ENCODE measurements at places on chromosomes 5 and 9.

DNA sequence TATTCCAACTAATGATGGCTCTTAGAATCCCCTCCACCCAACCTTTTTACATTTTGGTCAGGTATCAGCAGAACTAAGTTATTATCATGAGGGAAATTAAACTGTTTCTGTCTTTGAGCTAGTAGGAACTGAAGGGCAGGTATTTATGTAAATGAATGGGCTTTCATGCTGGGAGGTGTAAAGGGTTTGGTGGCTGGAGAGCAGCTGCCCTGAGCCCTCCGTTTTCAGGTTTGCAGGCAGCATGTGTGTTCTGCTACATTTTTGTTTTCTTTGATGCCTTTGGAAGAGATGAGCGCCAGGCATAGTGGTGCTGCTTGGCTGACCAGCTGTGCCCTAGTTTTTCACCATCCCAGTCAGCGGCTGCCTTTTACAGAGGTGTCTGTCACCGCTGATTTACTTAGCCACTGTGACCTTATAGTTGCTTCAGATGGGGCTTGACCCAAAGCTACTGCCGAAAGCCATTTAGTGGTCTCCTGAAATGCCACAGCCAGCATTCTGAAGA is 231.9 kb downstream of the MAST4 start:
- no peak for DNase-seq

GRCh38 chr9:134088063-134088725 is 20.4 kb upstream of the BRD3 start:
- no peak for DNase-seq

GRCh38 chr9:36080519-36080918 is 43.8 kb downstream of the RECK start:
- DNase-seq = no peak

DNA sequence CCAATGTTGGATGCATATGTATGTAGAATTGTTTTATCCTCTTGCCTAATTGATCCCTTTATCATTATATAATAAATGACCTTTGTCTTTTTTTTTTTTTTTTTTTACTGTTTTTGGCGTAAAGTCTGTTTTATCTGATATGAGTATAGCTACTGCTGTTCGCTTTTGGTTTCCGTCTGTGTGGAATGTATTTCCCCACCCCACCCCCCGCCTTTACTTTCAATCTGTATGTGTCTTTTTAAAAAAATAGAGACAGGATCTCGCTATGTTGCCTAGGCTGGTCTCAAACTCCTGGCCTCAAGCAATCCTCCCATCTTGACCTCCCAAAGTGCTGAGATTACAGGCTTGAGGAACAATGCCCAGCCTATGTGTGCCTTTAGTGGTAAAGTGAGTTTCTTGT is 11.3 kb downstream of the AHRR start:
- DNase-seq = no peak

DNA sequence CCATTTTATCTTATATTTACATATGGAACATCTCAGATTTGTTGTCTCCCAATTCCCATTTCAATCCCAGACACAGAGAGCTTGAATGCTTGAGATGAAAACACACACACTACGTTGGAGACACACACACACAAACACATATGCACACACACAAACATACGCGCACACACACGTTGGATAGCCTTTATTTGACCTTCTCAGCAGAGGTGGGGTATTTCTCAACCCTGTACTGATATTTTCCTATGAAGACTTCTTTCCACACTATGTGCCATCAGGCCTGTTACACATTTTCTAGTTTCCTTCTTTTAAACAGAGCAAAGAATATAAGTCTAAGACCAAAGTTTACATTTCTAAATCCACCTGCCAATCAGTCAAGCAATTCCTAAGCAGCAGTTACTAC is 291.0 kb downstream of the TAF11L14 start:
- DNase-seq = no peak

DNA sequence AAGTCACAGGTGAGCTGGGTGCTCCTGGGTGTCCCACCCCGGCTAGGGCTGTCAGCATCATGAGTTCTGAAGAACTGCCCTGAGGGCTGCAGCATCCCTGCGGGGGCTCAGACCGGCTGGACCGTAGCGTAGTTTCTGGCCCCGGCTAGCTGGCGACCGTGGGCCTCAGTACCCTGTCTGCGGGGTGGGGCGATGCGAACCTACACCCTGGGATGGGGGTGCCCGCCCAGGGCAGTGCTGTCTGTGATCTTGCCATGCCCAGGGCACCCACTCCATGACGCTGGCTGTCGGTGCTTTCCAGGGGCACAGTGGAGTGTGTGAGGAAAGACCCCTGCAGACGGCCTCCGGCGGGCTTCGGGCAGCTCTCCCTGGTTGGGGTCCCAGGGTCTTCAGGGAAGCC is 66.5 kb upstream of the IRX4 start:
- no peak for DNase-seq

DNA sequence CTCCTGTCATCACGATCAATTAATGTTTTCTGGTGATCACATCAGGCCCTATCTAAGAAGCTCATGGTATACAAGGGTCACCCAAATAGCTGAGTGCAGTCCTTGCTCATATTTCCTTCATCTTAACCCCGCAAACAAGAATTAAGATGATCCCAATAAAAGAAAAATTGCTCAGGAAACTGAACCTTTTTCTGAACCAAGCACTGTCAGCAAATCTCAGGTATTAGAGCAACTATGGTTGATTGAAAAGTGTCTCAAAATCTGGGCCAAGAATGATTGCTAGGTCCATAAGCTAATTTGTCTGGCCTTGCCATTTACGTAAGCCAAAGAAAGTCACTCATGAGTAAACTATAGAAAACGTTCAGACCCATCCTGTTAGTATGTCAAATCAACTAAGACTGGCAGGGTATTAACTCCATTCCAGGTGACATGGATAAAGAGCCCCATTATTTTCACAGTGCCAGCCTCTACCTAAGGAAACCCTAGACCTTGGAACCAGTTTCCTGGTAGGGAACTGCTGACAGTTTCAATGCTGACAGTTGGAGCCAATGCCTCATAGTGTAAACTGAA is 209.3 kb downstream of the DEPDC1B start:
- no peak for DNase-seq

- no peak for DNase-seq
Observed at GRCh38 chr9:120438836-120439546, 141.0 kb downstream of the CDK5RAP2 start.

DNA sequence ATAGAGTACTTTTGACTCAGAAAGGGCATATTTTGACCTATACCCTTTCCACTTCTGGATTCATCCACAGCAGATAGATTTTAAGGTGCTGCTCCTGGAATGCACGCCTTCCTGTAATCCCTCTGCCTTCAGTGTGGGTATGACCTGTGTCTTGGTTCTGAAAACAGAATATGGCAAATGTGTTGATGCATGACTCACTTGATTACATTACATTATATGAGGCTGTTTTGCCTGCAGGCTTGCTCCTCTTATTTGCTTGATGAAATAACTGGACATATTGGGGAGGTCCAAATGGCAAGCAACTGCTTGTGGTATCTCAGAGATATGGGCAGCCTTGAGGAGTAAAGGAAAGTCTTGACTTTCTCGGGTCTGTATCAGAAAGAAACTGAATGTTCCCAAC is 468.6 kb downstream of the CDH18 start:
- DNase-seq = no peak

GRCh38 chr9:83220730-83221129 is 157.8 kb upstream of the RASEF start:
- no peak for DNase-seq

DNA sequence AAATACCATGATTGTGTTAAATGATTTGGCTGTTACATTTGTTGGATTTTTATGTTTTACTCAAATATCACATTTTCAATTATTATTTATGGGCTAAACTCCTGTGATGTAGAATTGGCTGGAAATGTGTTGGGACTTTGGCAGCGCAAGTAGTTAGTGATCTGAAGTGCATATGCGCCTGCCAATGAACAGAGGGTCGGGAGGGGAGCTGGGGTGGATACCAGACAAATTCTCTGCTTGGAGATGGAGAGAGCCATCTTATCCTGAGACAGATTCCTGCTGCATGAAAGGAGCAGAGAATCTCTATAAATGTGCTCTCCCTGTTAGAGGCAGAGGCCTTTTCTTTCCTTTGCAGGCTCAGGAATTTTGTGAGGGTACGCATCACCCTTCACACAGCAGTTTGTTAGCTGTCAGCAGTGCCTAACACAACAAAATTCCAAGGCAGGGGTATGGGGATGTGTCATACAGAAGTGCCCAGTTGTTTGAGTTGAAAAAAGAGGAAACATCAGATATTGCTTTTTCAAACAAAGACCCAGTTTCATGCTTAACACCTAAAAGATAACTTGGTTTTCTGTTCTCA is 489.1 kb downstream of the CSNK1G3 start:
- DNase-seq = no peak

DNA sequence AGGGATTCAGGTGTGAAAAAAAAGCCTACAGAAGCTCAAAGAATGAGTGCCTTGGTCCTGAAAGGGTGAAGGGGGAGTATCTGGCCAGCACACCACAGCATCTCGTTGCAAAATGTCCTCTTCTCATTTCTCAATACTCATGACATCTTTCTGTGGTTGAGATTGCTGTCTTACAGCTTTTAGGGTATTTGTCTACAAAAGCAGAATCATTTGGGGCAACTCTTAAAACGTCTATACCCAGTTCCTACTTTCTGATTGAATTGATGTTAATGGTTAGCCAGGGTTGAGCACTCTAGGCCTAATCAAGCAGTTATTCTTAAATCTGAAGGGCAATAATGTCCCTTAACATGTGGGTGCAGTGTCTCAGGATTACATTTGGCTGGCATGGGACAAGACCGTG is 21.2 kb upstream of the PCSK5 start:
- no peak for DNase-seq

GRCh38 chr5:35939639-35940038 is 1.2 kb upstream of the CAPSL start:
- DNase-seq = no peak

GRCh38 chr9:20526500-20527319 is 95.6 kb downstream of the MLLT3 start:
- no peak for DNase-seq

DNA sequence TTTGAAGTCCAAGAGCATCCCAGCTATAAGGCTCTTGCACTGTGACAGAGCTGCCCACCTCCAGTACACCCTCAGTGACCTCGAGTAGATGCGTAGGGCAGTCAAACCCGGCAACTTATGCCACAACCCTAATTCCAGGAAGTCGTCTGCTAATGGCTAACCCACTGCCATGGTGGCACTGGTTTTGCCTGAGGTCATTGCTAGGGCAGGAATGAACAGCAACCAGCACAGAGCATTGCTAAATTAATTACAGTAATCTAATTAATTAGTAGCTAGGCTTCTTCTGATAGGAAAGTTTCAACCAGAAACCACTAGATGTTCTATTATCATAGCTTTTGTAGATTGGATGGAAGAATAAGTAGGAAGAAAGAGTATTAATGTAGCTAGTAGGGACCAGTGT is 122.8 kb downstream of the DPYSL3 start:
- DNase-seq = no peak

DNA sequence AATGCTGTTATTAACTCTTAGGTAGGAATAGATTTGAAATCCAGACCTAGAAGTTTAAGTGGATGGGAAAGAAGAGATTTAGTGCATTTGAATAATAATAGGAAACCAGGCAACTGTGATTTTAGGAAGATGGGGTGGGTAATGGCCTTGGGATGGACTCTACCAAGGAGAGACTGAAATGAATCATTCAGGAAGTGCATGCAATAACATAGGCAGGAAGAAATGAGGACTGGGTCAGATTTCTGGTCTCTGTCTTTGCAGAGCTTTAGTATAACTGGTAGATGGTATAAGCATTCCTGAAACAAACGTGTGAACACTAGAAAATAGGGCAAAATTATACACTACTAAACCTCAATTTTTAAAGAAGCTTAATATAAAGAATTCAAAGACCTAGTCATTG is 274.4 kb upstream of the CLINT1 start:
- no peak for DNase-seq

- no peak for DNase-seq
Observed at GRCh38 chr5:122083535-122083934, 5.5 kb upstream of the LOX start.

DNA sequence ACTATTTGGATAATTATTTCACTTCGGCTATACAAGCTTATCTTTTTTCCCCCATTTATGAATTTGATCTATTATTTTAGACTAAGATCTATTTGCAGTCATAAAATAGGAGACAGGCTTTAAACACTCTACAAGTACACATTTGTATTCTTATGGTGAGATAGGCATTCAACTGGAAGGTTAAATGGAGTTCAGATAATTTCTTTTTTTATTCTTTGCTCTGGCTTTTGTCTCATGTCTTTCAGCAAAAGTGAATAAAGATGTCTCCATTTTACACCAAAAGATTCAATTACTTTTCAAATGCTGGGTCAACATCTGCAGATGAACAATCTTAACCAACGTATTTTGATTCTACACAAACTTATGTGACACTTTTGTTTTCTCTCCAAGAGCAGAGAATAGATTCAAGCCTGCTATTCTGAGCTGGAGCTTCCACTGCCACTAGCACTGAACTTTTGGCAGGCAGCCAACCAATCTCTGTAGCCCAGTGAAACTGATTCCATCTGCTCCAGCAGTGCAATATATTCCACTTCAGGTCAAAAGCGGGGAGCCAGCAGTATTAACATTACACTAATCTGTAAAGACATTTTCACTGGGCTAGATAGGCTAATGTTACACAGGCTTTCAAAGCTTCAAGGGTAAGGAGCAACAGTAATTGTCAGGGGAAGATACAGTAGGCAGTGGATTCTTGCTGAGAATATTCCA is 452.0 kb upstream of the ZNF608 start:
- DNase-seq = no peak

DNA sequence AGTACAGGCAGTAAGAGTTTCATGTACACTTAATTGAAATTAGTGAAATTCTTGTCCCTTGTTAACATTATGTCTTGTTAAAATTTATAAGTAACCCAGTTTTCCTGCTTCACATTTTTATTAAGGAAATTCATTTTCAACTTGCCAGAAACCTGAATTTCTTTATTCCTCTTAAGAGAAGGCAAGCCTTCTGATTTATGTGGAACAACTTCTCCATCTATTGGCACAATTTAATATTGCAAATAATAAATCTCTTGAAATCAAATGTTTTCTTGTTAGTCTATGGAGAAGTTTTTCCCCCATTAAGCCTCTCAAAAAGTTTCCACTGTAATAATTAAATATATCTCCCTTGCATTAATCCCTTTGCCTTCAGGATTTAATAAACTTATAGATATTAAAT is 33.8 kb upstream of the ACO1 start:
- no peak for DNase-seq

GRCh38 chr9:127539982-127540663 is 72.0 kb upstream of the STXBP1 start:
- no peak for DNase-seq

- no peak for DNase-seq
Observed at GRCh38 chr5:43338862-43339261, 25.6 kb upstream of the HMGCS1 start.

GRCh38 chr5:129445379-129445778 is 14.7 kb upstream of the ADAMTS19 start:
- DNase-seq = no peak

DNA sequence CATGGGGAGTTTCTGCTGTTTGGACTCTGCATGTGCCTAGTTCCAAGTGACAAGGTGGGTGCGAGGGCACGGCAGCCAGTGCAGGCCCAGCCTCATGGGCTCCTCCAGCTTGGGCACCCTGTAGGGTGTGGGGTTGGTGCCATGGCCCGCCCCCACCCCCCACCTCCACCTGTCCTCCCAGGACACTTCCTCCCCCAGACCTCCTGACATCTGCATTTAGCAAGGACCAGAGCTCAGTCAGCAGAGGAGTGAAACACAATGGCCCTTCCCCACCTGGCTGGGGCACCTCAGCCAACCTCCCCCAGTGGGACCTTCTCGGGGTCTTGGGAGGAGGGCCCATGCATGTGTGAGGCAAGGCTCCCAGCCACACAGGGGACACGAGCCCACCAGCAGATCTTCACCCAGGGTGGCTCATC is 1.9 kb upstream of the NKD2 start:
- no peak for DNase-seq

GRCh38 chr9:135130207-135130976 is 42.9 kb downstream of the OLFM1 start:
- no peak for DNase-seq
